OCI-LY7 (cell line): ENCODE measurements at places on chromosomes 7 and 10.

DNA sequence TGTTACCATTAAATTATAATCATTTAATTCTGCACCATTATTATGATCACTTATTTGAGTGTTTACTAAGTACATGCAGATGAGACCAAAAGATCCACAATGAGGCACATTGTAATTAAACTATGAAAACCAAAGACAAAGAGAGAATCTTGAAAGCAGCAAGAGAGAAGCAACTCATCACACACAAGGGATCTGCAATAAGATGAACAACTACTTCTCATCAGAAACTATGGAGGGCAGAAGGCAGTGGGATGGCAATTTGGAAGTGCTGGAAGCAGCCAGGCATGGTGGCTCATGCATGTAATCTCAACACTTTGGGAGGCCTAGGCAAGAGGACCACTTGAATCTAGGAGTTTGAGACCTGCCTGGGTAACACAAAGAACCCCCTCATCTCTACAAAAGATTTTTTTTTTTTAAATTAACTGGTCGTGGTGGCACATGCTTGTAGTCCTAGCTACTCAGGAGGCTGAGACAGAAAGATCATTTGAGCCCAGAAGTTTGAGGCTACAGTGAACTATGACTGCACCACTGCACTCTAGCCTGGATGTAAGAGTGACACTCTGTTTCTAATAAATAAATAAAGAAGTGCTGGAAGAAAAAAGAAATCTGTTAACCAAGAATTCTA is 47.7 kb downstream of the CDK6 start:
- DNase-seq: peak; percentile 13

- no peak for DNase-seq
These were observed 382.7 kb downstream of the RPS24 start for GRCh38 chr10:78416031-78417011.

DNA sequence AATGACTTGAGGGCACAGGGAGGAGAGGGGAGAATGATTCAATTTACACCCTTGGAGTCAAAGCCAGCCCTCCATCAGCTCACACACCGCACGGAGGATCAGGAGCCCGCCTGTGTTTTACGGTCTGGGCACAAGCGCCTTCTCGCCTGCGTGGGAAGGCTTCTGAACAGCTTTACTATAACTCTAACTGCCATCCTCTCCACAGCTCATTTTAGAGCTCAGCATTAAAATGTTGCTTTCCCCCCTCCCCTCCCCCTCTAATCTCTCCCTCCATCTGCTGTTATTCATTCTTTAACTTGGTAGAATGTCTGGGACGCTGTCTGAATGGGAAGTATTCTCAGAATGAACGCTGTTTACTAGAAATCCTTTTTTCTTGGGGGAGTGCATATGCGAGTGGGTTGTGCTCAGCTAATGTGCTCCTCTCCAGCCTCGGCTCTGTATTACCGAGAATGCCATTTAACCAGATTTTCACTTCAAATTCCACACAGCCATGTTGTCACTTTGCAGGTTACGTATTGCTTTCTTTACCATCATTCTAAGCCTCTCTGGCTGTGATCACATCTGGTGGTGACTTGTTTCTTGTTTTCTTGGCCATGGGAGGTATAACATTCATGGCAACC is 140.1 kb downstream of the GFRA1 start:
- no peak for DNase-seq

- DNase-seq: no peak
These were observed 36.3 kb upstream of the IL15RA start for GRCh38 chr10:6013413-6014192.

- DNase-seq: no peak
These were observed 201.9 kb downstream of the INHBA start for GRCh38 chr7:41501006-41501405.
